ENCODE measurements at places on chromosomes 7 and 10.

- DNase-seq: no peak
Measured at GRCh38 chr7:42709284-42709683, 202.6 kb downstream of the C7orf25 start.

DNA sequence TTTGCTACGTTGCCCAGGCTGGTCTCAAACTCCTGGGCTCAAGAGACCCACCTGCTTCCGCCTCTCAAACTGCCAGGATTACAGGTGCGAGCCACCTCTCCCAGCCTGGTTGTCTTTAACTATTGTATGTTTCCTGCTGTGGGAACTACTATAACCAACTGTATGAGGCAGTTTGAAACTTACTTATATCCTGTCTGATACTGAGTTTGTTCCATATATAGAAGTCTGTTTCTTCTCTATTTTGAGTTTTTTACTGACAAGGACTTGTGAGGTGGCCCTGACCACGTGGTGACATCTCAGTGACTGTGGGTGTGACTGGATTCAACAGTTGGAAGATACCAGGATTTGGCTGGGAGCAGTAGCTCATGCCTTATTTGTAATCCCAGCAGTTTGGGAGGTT is 14.2 kb downstream of the FBH1 start:
- DNase-seq: no peak

GRCh38 chr10:129078346-129078745 is 388.7 kb upstream of the MGMT start:
- DNase-seq: no peak

DNA sequence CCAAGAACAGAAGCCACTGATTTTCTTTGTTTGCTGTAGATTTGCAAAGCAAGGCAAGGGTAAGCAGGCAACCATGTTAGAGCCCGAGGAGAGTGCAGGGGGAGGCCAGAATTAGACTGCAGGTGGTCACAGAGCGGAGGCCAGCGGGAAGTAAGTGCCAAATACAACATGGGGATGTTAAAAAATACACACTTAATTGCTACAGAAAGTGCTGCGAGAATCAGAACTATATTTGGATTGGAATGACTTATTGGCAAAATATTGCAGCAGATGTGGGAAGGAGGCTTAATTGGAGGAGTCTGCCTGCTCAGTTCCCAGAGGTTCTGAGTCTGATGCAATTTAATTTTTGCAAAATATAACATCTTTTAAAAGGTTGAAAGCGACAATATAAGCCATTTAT is 49.7 kb upstream of the ADCY1 start:
- DNase-seq: no peak

DNA sequence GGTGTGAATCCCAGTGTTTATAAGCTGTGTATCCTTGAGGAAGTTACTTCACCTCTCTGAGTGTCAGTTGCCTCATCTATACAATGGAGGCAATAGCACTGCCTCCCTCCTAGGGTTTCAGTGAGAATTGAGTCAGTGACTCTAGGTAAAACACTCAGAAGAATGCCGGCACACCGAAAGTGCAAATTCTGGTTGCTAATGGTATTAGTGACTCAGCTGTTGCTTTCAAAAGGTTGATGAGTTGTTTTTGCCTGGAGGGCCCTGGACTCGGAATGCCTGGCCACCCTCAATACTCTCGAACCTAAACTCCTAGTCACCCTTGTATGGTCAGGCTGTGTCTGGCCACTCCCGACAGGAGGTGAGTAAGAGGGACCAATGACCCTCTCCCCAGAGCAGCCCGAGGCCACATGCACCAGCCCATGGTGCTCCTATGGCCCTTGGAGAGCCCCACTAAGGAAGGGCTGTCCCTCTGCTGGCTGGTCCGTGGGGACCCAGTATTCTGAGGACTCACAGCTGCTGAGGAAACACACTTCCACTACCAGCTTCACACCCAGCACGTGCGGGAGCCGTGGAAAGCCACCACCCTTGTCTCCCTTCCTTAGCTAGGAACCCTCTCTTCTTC is 60.2 kb downstream of the CALML3 start:
- DNase-seq: no peak

GRCh38 chr7:680411-681127 is 45.9 kb upstream of the DNAAF5 start:
- no peak for DNase-seq

GRCh38 chr10:29240986-29241660 is 47.7 kb upstream of the LYZL1 start:
- no peak for DNase-seq

DNA sequence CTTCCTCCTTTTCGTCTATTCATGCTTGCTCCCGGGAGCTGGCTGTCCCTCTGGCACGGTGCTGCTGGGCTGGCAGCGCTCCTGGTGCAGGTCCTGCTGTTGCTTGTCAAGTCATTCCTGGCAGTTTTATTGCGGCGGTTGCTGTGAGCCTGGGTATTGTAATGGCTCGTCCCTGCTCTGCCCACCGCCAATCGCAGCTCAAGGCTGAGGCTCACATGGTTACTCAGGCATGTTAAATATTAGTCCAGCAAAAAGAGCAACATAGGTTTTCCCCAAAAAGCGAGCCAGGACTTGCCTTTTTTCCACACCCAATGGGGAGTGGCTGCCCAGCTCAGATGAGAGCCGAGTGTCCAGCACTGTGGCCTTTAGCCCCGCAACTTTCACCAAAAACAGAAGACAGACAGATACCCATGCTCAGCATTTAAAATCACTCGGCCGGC is 492.9 kb upstream of the FOXK1 start:
- no peak for DNase-seq

DNA sequence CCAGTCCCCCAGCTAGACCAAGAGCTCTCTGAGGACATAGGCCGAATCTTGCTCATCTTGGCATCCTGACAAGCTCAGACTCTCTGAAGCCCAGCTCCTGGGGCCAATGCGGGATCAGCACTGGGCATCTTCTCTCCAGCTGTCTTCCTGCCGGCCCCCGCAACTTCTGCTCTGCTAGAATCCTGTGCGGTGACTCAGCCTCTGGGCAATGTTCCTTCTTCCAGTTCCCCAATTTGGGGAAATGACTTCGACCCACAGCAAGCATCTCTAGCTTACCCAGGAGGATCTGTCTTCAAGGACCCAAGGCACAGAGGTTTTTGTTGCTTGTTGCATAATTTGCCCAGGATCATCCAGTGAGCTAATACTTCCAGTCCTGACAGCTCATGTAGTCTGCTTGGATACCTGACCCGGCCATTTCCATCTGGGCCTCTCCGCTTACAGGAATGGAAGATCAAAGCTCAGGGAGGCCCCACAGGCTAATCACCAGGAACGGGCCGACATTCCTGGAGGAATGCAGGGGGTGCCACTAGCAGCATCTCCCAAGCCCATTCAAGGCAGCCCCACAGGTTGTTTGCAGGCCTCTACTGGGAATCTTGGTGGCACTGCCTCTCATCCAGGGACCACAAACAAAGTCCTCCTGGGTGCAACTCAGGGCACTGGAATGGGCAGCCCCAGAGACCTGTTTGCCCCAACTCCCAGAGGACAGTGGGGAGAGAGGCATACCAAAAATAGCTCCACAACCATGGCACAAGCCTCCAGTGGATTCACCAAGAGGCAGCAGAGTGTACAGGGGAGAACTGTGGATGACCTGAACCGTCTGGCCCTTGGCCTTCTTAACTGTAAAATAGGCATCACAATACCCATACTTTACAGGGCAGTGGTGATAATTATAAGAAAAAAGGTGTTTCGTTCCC is 151.9 kb downstream of the NEURL1 start:
- DNase-seq: no peak

DNA sequence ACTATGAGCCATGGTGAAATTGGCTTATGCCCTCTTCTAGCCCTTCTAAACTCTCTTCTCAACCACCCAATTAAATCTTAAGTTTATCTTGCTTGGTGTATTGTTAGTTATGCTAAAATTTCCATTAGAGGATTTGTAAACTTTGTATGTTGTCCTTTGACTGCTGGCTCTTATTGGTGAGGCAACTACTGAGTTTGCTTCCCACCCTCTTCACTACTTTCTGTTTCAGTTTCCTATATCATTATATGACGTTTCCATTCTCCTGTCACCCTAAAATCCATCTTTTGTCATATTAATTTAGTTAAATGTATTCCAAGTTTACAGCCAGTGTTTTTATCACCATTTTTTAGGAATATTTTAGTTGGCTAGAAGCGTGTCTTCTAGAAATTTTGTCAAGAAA is 80.9 kb upstream of the VWC2 start:
- DNase-seq: no peak

GRCh38 chr7:66529883-66530610 is 98.6 kb upstream of the KCTD7 start:
- DNase-seq: no peak

- no peak for DNase-seq
Measured at GRCh38 chr7:2157473-2158279, 75.1 kb downstream of the MAD1L1 start.

- no peak for DNase-seq
Measured at GRCh38 chr10:102504179-102504975, 605 bp downstream of the SUFU start.

DNA sequence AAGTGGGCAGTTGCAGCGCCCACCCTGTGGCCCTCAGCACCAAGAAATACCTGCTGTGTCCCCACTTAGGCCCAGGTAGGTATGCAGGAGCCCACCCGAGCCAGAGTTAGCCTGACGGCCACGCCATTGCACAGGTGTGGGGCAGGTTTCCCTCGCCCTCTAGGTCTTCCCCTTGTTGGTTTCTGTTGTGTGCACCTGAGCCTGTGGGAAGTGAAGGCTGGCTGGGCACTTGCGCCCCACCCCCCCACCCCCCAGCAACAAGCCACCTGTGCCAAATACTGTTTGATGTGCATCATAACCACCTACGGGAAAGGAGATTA is at the start of gene CCDC201:
TSS of gene CCDC201 (minus strand) at position 48 of the 320 bp plus-strand sequence. CDS start 75 bp downstream, outside the sequence.
- no peak for DNase-seq

GRCh38 chr10:6044060-6044459 is 18.1 kb downstream of the IL2RA start:
- no peak for DNase-seq

DNA sequence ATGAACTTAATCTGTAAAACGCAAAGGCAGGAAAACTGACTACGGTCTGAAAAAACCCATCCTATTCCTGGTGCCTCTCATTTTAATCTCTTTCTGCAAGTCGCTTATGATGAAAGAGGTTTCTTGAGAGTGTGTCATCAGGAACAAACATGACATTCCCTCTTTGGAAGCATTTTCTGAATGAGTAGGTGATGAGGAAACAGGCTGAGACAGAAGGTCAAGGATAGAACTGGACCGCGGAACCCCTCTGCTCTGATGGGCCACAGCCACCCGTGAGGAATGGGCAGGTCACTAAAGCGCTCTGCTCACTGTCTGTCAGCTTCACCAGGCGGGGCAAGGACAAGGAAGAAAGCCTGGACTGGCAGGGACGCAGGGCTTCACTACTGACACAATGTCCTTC is 28.6 kb downstream of the BEND7 start:
- no peak for DNase-seq

DNA sequence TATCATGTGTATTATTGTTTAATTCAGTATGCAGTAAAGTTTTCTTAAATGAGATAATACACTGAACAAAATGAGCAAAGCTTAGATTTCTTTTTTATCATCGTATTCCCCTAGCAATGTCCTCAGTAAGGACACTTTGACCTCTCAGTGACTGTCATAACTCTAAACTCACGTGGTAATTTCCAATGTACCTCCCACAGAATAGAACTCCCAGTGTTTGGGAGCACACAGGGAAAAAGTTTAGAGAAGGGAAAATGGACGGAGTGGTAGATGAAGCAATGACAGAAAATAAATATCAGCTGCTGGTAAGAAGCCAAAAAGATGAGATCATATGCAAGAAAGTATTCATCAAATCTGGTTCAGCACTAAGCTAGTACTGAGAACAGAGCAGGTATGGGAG is 758.6 kb upstream of the KCND2 start:
- DNase-seq: no peak

DNA sequence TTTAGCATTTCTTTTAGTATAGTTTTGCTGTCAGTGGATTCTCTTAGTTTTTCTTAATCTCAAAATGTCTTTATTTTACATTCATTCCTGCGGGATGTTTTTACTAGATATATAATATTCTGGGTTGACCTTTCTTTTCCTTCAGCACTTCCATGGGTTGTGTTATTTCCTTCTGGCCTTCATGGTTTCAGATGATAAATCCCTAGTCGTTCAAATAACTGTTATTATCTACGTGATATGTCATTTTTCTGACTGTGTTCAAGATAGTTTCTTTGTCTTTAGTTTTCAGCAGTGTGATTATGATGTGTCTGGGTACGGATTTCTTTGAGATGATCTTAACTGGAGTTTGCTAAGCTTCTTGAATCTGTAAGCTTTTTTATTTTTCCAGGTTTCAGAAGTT is 75.7 kb upstream of the ELN start:
- no peak for DNase-seq

- DNase-seq: no peak
Measured at GRCh38 chr7:45598886-45599520, 24.8 kb downstream of the ADCY1 start.

- DNase-seq: no peak
Measured at GRCh38 chr7:77727936-77728701, 31.9 kb downstream of the RSBN1L start.

DNA sequence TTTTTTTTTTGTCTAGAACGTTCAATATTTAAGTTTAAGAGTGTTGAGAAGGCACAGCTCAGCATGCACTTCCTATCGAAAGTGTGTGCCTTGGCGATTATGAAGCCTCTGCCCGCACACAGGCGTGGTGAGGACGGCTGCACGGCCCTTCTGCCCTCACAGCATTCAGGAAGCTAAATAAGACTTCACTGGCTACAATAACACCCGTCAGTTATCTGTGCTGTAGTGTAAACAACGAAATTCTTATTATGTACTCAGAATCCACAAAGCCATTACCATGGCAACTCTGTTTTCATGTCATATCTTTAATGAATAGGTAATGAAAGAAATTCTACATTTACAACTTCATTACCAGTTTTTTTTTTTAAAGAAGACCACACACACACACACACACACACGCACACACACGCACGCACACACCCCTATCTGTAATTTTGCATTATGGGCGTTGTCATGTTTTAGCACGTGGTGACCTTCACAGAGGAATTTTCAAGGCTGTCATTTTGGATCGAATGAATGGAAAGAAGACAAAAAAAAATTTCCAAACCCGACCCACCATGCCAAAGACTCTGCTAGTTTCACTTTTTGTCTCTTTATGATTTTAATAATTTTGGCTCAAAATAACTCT is 254.8 kb upstream of the CTBP2 start:
- no peak for DNase-seq

- DNase-seq: no peak
Measured at GRCh38 chr7:43729924-43730248, 563 bp upstream of the COA1 start.

DNA sequence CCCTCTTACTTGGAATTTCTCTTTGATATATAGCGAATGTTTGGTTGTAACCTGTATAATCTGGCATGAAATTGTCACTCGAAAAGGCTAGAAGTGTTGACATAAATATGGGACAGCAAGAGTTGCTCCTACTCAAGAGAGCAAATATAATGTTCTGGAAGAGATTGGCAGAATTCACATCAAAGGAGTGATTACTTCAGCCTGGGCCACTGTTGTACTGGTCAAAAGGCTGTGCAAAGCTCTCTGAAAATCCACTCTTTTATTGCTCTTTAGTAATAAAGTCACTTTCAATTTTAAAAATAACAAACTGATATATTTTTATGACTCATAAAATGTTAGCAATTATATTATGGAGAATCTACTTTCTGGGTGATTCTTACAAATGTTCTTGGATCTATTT is 58.2 kb downstream of the CFTR start:
- DNase-seq: no peak

- no peak for DNase-seq
Measured at GRCh38 chr7:47571331-47572093, 10.4 kb downstream of the TNS3 start.

All from stimulated activated CD8-positive, alpha-beta memory T cell treated with anti-CD3 and anti-CD28 coated beads, Interleukin-15, amount 100 ng/mL, for 48 hours (primary cell).